ENCODE measurements at places on chromosomes 7 and 10.

GRCh38 chr10:126247446-126247975 lies 140.8 kb downstream of the ADAM12 start:
- peak; percentile 64 for DNase-seq

- no peak for DNase-seq
Measured at GRCh38 chr10:4767033-4767814, 58.8 kb upstream of the AKR1E2 start.

DNA sequence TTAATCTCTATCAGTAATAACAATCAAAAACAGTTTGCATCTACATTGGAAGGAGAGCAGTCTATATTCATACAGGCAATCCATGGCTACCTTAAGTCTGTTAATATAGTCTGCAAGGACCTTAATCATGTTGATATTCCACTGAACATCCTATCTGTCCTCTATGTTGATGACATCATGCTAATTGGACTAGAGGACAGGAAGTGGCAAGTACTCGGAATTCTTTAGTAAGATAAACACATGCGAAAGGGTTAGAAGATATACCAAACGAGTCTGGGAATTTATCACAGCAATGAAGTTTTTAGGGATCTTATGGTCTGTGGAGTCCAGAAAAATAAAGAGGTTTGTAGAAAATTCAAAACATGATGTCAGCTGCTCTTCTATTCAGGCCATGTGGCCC lies 11.3 kb upstream of the SAMD9L start:
- no peak for DNase-seq

DNA sequence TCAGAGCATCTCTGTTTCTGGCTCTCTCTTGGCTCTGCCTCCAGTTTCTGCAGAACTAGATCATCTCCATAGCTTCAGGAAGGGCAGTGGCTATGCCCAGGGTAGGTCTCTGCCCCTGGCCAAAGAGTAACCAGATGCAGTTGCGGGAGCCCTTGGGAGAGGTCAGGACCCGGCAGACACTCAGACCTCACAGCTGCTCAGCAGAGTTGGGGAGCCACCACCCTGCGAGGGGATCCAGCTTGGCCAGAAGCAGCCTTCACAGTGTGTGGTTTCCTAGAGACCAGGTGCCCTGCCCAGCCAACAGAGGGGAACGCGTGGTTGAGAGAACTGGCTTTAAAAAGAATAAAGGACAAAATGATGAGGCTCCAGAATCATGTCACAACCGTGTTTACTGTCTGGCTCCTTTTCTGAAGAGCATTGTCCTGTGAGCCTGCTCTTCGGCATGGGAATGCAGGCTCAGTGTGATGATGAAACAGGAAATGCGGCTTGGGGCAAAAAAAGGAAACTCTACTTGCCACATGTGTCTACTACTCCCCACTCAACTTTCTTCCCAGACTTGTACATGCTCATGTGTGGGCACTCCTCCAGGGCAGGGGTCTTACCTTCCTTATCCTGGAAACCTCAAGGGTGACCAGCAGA lies 243.1 kb downstream of the INHBA start:
- DNase-seq = no peak

GRCh38 chr10:58414270-58415041 lies 29.2 kb downstream of the TFAM start:
- peak; percentile 39 for DNase-seq

DNA sequence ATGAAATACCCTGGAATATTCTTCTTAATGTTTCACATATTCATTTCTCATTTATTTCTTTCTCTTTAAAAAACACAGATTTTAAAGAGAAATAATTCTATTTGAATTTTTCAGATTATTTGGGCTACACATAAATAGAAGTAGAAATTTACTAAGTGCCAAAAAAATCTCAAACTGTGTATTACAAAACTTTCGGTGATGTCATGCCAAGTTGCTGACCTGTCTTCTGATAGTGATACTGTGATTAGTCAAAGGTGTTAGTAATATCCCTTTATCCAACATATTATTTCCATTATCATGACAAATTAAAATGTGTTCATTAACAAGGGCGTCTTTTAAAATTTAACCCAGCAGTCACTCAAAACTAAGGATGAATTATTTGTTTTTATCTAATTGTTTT lies 60.1 kb downstream of the COL28A1 start:
- DNase-seq = no peak

DNA sequence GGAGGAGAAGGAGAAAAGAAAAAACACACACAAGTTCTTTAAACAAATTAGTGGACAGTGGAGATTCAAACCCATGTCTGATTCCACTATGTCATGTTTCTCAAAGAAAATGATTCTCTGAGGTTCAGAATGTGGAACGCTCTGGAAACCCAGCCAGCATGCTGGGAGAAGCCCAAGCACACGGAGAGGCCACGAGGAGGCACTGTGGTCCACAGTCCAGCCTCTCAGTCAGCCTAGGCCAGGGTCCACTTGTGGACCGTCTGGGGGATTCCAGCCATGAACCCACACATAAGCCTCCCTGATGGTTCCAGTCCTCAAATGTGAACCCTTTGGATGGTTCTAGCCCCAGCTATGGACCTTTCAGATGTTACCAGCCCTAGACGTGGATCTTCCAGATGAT lies 73.4 kb downstream of the CAV1 start:
- no peak for DNase-seq

DNA sequence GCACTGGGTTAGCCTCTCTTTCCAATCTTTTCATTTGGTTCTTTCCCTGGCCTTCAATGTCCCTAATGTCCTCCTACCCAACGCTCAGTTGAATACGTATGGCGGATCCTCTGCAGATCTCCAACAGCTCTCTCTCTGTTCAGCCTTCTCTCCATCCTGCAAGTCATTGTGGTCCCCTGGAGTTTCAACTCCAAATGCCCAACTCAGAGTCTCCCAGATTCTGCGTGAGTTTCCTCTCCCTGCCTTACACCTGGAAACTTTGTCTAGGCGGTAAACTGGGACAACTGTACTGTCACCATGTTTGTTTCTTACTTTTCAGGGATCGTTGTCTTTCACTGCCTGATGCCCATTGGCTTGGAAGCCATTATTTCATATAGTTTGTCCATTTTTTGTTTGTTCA lies 273.1 kb downstream of the TNS3 start:
- no peak for DNase-seq

DNA sequence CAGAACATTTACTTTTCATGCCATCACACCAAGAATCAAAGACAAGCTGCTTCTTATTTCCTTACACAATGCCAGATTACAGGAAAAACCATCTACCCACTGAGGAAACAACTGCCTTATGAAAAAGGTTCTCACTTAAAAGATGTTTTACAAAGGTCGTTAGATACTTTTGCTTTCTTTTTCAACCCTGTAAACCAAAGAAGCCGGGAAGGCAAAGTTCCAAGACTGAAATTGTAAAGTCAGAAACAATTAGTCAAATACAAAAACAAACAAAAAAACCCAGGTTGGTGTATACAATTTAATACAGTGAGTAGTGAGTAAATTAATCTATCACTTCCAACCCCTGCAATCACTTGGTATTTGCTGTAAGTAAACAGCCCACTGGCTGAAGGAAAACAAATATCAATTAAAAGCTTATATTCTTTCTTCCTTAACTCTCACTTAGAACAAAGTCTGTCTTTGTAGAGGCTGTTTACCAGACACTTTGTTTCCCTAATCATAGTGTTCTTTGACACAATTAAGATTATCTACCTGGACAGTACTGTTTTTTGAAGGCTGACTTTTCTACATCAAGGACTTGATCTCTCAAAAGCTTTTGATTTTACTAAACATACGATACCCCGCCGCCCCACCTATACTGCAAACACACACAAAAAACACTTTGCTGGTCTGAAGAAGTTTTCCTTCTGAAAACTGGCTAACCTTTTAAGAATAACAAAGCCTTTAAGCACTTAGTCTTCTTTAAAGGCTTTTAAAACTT lies 18.1 kb downstream of the ERLIN1 start:
- no peak for DNase-seq

GRCh38 chr10:90635111-90635765 lies 222.6 kb downstream of the HTR7 start:
- no peak for DNase-seq

DNA sequence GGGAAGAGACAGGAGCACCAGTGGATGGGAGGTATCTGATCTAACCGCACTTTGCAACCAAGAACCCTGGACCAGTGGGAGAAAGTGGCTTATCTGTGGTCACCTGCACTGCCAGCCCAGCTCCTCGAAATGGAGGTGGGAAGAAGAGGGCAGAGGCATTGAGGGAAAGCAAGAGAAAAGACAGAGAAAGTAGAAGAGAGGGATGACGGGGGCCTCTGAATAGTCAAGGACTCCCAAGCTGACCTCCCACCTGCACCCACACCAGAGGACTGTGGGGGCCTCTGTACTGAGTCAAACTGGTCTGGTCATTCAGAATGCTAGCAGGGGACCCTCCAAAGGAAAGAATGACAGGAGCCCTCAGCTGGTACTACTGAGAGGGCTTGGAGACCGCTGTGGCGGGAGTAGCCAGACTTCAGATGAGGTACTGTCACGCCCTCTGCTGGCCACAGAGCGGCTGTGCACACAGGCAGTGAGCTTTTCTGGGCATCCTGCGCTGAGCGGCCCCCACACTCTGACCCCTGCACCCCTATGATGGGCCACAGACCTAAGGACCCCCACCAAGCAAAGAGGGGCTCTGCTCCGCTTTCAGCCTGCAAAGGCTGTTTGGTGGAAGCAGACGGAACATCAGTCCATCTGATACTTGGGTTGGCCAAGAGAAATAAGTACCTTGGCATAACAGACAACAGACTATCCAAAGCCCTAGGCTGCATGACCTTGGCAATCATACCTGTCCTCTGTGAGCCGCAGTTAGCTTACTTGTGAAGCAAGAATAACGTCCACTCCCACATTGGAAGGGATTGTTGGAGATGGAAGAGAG lies 112.9 kb downstream of the COL13A1 start:
- no peak for DNase-seq

GRCh38 chr10:61323726-61324125 lies 129.5 kb downstream of the TMEM26 start:
- DNase-seq = no peak

DNA sequence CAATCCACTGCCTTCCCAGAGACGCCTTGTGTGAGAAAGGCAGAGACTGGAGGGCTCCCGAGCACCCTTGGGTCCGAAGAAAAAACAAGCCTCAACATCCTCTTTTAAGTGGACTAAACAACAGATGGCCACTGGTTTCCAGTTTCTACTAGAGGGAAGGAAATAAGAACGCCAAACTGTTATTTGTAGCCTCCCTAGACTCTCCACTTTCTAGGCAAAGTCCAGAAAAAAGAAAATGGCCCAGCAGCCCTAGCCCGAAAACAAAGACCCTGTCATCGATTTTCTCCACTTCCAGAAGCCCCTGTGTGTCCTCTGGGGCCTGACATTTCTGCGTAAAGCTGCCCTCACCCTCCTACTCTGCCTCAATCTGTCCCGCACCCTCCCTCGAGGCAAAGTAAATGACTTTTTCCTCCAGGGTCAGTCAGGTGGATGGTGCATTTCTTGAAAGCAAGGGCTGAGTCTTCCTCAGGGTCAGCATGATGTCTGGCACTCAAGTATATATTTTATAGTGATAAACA lies 6.0 kb downstream of the RGS10 start:
- no peak for DNase-seq

- DNase-seq = no peak
Measured at GRCh38 chr7:124989911-124990310, 60.3 kb upstream of the POT1 start.

DNA sequence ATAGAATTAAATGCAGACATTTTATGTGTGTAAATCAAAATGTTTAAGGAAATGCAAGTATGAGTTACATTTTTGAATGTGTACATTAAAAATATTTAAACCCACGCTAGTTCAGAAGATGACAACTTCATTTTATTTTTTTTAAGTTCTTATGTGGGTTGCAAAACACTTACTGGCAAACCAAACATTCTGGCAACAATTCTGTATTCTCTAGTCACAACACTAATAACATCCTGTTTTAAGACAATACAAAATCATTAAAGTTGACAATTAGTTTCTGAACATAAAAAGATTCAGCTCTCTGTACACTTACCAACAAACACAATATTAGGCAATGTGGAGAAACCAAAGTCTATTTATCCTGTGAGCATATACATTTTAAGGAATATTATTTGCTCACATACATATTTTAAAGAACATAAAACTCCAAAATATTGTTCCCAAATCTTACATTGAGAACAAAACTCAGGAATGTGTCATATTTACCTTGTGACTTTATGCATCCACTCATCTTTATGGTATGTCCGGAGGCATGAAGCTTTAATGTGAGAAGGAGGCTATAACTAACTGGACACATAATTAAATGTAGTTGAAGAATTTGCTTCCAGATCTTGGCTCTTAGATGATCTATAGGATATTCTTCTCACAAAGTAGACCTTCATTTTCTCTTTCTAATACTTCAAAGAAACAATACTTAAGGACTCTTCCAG lies 134.7 kb downstream of the DGKB start:
- no peak for DNase-seq

DNA sequence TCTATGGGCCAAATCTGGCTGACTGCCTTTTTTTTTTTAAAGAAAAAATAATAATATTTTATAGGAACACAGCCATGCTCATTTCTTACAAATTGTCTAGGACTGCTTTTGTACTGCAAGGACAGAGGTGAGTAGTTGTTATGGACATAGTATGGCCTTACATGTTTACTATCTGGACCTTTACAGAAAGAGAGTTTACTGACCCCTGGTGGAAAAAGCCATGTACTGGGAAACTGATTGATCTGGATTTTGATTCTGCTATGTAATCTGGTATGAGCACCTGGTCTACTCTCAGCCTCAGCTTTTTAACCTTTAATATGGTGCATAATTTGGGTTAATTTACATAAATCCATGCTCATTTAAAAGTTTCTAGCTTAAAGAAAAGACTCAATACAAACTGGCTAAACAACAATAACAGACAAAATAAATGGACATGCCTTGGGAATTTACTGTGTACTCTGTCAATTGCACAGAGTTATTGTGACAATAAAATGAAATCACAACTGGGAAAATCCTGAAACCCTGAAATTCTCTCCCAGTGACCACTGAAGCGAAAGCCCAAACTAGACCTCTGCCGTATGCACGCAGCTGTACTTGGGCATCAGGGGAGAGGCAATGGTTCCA lies 260.7 kb downstream of the BMPER start:
- no peak for DNase-seq

GRCh38 chr7:155378959-155379871 lies 78.7 kb upstream of the EN2 start:
- DNase-seq = no peak

DNA sequence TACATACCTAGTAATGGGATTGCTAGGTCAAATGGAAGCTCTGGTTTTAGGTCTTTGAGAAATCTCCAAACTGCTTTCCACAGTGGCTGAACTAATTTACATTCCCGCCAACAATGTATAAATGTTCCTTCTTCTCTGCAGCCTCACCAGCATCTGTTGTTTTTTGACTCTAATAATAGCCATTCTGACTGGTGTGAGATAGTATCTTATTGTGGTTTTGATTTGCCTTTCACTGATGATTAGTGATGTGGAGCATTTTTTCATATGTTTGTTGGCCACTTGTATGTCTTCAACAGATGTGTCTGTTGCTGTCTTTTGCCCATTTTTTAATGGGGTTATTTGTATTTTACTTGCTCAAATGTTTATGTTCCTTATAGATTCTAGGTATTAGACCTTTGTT lies 675.5 kb downstream of the SUGCT start:
- no peak for DNase-seq

All from PC-9 (cell line).